ENCODE measurements at places on chromosomes 16 and 17.
A peak's percentile ranks its signal among the peaks of the same experiment; 100 is the strongest.

DNA sequence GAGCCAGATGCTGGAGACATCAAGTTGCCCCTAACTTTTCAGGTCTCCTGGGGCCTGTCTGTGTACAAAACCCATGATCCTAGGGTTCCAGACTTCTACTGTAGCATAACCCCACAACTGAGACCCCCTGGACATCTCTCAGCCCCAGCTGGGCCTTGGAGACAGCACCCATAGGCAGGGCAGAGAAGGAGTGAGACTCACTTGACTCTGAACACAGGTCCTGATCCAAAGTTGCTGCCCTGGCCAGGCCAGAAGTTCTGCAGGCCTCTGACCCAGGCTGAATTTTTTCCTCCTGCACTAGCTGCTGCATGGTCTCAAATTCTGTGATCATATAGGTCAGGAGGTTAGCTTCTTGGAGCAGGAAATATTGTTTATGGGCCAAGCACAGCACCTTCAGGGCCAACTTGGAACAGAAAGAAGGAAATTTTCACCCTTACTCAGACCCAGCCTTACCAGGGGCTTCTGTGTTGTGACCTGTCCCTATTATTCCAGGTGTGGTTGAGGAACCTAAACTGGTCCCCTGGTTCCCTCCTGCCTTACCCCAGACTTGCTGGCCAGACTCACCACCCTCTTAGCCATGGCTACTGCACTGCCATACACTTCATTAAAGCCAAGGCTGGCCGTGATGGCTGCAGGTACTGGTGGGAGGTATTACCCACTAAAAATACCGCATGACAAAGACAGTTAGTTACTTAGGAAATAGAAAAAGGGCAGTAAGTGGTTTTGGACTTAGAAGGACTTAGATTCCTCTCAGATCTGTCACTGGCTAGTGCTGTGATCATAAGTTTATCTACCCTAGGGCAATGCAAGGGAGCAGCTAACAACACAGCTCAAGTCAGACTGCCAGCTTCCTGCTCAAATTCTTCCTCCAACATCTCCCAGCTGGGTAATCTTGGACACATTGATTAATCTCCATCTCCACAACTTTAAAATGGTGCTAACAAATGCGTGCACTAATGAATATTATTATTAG lies 2180.1 kb downstream of the TP53TG3F start:
- no peak for DNase-seq

DNA sequence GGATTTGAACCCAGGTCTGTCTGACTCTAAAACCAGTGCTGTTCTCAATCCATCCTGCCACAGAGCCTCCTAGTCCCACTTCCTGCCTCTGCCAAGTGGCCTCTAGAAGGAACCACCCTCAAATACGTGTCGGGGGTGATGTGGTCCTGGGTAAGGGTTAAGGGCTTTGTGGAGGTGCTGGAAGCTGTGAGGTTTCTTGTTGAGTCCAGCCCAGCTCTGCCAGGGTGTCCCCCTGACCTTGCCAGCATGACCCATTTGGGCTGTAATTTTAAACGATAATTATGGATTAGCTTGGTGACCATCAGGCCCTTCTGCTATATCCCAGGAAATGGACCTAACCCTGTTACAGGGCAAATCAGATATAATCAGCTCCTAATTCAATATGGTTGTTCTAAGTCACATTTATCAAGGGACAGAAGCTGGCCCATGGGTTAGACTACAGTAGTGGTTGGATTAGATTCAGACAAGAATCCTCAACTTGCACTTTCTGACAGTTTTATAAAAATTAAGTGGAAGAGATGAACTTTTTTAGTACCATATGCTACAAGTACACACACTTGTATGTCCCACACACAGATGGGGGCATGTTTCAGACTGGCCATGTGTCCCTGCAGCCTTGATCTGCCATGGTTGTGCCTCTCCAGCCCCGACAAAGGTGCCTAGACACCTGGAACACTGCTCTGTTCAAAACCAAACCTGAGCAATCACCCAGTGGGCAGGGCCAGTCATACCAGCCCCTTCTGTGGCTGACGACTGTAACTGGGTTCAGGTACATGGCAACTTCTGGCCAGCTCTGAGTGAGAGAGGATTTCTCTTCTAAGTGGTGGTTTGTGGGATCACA lies 48.0 kb downstream of the SMPD3 start:
- DNase-seq: no peak

- no peak for DNase-seq
Observed at GRCh38 chr17:16048811-16049449, 49.3 kb downstream of the TTC19 start.

DNA sequence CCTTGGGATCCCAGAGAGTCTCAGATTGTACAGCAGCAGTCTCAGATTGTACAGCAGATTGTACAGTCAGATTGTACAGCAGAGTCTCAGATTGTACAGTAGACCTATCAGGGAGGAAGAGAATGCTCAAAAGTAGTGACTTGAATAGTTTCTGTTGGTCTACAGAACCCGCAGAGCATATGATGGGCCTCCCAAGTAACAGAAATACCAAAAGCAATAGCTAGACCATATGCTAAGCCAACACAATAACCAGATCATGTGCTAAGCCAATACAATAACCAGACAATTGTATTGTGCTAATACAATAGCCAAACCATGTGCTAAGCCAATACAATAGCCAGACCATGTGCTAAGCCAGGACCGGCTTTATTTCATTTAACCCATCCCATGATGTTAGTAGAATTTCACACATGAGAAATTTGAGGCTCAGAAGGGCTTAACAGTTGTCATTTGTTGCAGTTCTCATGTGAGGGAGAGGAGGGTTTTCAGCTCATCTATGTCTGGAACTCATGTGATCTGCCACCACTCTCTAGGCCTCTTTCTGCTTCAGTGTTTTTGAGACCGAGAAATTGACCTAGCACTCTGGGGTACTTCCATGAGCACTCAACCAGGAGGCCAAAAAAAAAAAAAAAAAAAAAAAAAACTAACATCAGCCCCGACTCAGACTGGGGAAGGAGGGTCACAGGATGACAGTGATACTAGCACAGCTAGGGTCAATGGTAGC lies 144.0 kb downstream of the SOX9 start:
- DNase-seq: no peak

- peak; percentile 70 for DNase-seq
Observed at GRCh38 chr16:2835638-2836493, 5.8 kb downstream of the ZG16B start.

- no peak for DNase-seq
Observed at GRCh38 chr17:13212860-13213259, 195.0 kb upstream of the ELAC2 start.

GRCh38 chr17:37737971-37738370 lies 6.9 kb downstream of the HNF1B start:
- no peak for DNase-seq

- DNase-seq: no peak
Observed at GRCh38 chr17:15076991-15077663, 188.0 kb downstream of the PMP22 start.

GRCh38 chr16:84483882-84484565 lies 20.4 kb downstream of the MEAK7 start:
- DNase-seq: peak; percentile 3

DNA sequence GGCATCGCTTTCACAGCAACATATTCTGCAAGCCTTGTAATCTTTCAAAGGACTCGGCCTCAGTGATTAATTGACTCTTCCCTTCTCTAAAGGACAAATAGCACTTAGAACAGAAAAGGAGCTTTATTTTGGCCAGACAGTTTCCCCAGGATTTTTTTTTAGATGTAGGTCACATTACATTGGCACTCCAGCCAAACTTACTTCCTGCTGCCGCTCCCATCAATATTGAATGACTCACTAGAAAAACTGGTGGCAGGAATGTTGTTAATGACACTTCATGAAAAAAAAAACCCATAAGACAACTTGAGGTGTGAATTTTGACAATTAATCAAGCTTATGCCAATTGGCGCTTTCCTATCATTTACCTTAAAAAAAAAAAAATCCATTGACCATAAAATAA lies 432.6 kb downstream of the TOX3 start:
- peak; percentile 8 for DNase-seq

DNA sequence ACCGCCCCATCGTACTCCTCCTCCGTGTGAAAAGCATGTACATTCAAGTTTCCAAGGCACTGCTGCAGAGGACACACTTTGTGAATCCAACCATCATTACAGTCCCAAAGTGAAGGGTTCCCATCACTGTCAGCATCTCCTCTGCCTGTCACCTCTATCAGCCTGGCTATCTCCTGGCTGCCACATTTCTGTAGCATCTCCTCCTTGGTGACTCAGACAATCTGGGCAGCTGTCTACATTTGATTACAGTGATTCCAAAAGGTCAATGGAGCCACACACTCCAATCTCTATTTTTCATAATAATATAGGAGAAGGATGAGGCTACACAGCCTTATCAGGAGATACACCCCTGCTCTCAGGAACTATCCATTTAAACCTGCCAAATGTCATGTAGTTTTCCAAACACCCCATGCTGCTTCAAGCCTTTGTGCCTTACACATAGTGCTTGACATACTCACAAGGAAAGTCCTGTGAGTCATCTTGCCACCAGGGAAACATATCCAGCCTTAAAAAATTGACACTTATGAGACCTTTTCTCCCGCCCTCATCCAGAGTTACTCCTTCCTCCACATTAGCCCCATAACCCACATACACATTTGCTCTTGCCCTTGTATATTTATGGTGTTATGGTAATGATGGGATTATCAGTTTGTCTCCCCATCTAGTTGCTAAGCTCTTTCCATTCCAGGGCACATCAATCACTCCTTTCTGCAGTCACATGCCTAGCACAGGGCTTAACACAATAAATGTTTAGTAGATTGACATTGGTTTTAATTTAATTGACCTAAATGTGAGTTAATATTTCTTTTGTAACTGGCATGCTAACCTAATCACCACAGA lies 250.1 kb upstream of the CDH5 start:
- DNase-seq: no peak

DNA sequence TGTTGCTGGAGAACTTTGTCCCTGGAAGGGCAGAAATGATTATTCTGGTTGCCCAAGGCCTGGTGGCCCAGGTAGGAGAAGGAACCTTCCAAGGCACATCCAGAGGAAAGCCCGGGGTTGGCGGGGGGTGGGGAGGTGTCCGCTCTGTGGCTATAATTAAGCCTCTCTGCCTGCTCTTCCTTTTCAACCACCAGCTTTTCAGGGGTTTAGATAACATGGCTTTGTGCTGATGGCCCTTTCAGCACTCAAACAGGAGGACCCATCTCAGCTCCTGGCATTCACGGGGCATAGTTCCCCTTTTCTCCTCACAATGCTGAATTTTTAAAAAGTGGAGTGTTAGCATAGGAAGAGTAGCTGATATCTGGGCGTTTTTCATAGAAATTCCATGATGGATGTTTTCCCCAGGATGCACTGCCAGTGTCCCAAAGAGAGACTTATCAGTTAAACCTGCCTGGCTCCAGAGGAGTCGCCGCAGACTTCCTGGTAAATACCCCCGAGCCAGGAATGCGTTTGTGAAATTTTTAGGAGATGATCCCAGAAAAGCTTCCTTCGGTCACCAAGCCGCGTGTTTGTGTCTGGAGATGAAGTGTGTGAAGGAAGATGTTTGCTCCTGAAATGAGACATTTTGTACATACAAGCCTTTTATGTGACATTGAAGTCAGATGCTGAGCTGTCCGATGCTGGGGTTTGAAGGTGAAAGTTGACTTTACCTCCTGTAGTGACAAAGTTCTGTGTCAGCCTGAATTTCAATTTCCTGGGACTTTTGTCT lies 188.5 kb downstream of the MSI2 start:
- DNase-seq: no peak

- DNase-seq: no peak
Observed at GRCh38 chr16:1709356-1709755, 3.4 kb downstream of the MAPK8IP3 start.
